ENCODE measurements at places on chromosomes 11 and 22.
A peak's percentile ranks its signal among the peaks of the same experiment; 100 is the strongest.

DNA sequence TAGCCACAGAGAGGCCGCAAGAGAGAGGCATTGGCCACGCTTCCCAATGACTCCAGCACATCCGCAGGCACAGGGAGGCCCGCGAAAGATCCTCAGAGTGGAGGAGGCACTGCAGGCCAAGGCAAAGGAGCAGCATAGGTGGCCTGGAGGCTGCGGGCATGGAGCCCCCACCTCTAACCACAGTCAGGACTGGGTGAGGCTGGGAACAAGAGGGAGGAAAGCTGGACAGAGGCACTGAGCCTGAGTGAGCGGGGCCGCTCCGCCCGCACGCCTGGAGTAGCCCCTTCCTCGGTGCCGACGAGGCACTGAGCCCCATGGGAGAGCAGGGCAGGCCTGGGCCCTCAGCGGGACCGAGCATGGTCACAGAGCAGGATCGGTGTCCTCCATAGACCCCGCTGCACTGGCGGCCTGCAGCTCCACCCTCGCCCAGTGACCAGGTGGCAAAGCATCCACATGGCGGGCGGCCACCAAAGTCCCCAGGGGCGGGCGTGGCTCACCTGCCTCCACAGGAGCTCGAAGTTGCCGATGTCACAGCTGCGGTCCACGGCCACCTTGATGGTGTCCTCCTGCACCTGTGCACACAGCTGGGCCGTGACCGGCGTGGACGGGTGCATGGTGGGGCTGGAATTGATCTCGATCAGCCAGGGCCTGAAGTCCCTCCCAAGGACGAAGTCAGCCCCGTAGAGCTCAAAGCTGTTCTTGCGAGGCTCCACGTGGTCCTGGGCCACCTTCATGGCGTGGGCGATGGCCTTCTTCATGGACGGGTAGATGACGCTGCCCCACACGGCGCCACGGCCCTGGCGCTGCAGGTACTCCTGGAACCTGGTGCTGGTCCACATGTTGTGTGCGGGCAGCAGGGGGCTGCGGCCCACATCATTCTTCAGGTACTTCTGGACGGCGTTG is 18.9 kb upstream of the IL17REL start:
- DNase-seq = no peak

- no peak for DNase-seq
These were observed 68.5 kb downstream of the SHANK2 start for GRCh38 chr11:71183878-71184277.

- no peak for DNase-seq
These were observed 14.2 kb upstream of the ST14 start for GRCh38 chr11:130145311-130145812.

- no peak for DNase-seq
These were observed 171.3 kb upstream of the TMEM45B start for GRCh38 chr11:129644326-129644725.

GRCh38 chr22:25747245-25747944 is 5.4 kb downstream of the MYO18B start:
- DNase-seq = peak; percentile 89

- no peak for DNase-seq
These were observed 44.1 kb upstream of the TP53I11 start for GRCh38 chr11:44994753-44995152.

DNA sequence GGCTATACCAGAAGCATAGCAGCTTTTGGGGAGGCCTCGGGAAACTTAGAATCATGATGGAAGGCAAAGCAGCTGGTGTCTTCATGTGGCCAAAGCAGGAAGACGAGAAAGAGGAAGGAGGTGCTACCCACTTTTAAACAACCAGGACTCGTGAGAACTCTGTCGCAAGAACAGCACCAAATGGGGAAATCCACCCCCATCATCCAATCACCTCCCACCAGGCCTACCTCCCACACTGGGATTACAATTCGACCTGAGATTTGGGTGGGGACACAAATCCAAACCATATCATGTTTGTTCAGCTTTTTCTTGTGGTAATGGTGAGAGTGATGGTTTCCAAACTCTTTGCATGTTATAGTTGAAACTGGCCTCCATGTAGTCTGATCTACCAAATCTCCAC is 32.5 kb upstream of the OR10D3 start:
- DNase-seq = no peak

GRCh38 chr22:42169055-42169469 is 38.5 kb upstream of the CYP2D6 start:
- no peak for DNase-seq

DNA sequence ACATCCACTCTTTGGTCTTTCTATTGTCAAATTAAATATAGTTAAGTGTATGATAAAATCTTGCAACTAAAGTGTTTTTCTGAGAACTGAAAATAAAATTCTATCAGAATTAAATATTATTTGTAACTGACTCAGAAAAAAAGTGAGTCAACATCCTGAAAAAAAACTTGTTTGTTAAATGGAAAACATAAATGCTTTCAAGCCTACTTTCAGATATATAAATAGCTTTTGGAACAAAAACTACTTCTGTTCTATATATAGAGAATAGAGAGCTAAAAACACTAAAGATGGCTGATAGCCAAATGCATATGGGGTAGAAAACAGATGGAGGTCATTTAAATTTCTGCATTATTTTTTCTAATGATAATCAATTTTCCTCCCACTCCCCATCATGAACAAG is 61.8 kb downstream of the PIK3C2A start:
- DNase-seq = no peak

- DNase-seq = no peak
These were observed 51.6 kb downstream of the LGR4 start for GRCh38 chr11:27420722-27421572.

DNA sequence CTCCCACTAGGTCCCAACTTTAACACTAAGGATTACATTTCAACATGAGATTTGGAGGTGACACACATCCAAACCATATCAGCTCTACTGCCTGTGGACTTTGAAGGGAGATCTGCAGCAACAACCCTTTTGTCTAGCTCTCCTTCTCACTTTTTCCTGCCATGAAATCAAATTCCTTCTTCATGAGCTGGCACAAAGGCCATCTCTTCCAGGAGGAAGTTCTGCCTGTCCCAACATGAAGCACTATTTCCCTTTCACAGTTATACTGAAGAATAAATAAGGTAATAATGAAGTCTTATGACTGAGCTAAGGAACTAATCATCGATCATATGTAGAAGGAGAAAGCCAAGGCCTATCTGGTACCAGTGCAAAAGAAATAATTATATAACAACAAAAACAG is 253.5 kb upstream of the TENM4 start:
- no peak for DNase-seq

- DNase-seq = peak; percentile 96
These were observed 52.8 kb upstream of the RRAS2 start for GRCh38 chr11:14411818-14412217.

GRCh38 chr11:47021527-47021818 is 84.9 kb downstream of the CSTPP1 start:
- DNase-seq = no peak

DNA sequence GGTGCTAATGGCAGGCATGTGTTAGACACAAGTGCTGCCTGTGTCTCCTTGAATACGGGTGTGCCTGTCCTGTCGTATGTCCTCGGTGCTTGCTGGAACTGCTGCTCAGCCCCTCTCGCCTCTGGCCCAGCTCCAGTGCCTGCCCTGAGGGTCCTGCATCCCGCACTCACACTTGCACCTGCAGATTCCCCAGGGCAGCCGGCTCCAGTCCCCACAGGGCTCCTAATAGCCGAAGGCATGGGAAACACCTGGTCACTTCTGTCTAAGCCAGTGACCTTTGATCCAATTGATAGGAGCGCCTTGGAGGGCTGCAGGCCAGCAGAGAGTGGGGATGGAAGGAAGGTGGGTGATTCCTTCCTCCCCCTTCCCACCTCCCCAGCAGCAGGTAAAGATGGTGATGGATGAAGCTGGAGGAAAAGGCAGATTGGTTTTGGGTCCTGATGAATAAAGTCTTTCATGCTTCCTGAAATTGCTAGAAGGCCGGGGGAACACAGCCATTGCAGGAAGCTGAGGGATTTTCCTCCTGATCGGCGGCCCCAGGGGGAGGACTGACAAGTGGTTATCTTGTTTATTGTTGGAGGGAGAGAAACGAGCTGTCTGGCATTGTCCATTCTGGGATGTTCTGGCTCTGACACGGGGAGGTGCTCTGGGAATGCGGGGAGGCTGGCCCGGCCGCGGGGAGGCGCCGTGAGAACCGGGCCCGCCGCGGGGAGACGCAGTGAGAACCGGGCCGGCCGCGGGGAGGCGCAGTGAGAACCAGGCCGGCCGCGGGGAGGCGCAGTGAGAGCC is 110.9 kb upstream of the B3GAT1 start:
- no peak for DNase-seq

DNA sequence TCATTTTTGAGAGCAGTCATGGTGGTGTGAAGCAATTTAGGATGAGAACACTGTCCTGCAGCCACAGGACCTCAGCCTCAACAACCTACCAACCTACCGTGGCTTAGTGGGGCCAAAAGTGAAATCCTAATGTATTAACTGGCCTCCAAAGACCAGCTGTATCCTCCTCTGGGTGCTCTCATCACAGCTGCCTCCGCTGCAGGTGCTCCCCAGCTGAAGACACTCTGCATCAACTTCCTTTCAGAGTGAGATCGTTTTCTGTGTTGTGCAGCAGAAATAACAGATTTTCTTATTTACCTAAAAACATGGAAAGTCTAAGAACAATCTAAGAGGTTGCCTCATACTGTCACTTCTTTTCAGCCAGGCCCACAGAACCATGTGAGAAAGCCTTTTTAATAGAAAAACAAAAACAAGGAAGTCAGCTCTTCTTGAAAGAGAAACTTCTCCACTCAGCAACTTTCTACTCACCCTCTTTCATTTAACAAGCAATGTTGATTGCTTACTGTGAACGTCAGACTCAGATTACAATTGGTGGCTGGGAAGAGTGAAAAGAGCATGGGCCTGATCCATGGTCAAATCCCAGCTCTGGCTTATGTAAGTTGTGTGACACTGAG is 136.1 kb downstream of the TENM4 start:
- DNase-seq = no peak

GRCh38 chr22:39174498-39175352 is 22.2 kb upstream of the CBX7 start:
- peak; percentile 73 for DNase-seq

DNA sequence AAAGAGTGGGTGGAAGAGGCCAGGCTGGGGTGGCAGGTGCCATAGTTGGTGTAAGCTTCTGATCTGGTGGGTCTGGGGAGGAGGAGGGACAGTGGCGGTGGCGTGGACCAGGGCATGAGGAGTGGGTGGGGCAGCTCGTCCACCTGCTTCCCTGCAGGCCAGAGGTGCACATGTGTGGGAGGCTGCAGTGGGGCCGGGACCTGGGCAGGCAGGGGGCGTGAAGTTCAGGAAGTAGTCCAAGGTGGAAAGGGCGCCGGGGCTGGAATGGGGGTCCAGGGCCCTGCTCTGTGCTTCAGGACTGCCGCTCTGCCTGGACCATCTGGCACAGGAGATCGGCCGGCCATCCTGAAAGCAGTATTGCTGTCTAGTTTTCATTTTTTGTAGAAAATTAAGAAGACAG is 15.9 kb downstream of the RIBC2 start:
- DNase-seq = no peak

GRCh38 chr11:132718711-132719671 is 813.3 kb downstream of the OPCML start:
- no peak for DNase-seq

GRCh38 chr11:12420040-12420439 is 42.7 kb downstream of the PARVA start:
- no peak for DNase-seq

DNA sequence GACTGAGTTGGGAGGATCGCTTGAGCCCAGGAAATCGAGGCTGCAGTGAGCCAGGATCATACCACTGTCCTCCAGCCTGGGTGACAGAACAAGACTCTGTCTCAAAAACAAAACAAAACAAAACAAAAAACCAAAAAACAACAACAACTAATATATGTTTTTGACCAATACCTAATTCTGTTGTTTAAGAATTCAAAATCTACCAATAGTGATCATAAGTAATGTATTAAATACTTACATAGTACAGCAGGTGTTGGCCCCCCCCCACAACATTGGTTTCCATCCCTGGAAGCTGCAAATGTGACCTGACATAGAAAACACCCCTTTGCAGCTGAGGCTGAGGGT is 74.7 kb downstream of the KCNQ1 start:
- no peak for DNase-seq

DNA sequence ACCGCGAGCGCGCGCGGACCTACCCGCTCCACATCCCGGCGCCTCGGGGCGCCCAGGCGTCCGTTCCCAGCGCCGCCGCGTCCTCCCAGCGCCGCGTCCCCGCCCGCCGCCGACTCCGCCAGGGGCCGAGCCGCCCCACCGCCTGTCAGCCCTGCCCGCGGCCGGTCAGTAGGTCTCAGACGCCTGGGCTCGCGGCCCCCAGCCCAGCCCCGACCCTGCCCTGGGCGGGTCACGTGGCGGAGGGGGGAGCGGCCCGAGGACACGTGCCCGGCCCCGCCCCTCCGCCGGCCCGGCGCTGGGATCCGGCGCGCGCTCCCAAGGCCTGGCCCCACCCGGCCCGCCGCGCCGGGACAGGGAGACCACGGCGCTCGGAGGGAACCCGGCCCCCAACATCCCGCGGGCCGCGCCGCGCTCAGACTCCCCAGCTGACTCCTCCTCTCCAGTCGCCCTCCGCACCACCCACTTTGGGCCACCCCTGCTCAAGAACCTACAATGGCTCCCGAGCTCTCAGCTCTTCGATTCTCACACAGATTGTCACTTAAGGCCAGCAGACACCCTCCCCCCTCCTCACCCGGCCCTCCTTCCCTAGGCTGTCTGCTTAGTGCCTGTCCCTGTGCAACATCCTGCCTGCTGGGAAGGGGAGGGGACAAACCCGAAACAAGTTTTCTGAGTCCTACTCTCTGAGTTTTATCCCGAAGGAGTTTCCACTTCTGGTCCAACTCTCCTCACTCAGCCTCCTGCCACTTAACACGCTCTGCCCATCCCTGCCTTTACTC is at the start of gene RAB3IL1:
Gene RAB3IL1, minus strand, starts transcription at position 233 of the 776 bp plus-strand sequence. Its CDS starts 199 bp downstream, at position 34.
- peak; percentile 5 for DNase-seq

GRCh38 chr11:57632116-57632515 is 17.6 kb downstream of the YPEL4 start:
- DNase-seq = no peak

DNA sequence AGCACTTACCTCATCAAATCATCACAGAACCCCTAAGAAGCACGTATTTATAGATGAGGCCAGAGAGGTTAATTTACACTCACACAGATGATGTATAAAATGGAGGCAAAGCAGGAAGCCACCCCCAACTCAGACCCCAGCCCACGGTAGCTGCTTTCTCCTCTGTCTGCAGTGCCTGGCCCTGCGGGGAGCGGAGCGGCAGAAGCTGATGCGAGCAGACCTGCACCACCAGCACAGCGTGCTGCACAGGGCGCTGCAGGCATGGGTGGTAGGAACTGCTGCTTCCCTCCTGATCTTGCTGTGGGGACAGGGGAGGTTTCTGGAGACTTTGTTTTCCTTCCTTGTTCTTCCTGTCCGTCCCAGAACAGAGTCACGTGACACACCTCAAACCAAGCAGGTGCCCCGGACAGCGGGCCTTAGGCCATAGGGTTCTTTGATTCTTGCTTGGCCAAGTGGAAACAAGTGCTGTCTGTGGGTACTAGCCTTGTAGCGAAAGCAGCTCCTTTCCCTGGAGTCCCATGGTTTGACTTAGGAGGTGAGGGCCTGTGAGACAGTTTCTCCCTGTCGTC is 57.8 kb downstream of the PISD start:
- DNase-seq = no peak

Data from HS-5 (cell line).